CD8-positive, alpha-beta memory T cell (primary cell): ENCODE measurements at places on chromosomes 1 and 21.

DNA sequence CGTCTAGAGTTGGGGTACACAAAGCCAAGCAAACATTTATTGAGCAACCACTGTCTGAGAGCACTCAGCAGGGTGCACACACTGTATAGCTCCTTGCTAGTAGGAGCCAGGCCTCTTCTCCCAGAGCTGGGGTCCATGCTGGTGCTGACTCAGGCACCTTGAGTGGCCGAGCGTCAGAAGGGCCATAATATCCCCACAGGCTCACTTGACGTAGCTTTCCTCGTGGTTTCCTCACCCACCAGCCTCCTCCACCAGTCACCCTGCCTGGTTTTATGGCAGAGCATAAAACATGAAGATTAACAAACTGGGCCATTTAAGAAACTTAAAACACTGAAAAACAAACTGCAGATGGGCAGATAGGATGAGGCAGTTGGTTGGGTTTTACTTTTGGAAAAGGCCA lies 361.5 kb downstream of the HHAT start:
- DNase-seq = no peak

GRCh38 chr1:244350027-244350426 lies 101.7 kb downstream of the ADSS2 start:
- DNase-seq = no peak

DNA sequence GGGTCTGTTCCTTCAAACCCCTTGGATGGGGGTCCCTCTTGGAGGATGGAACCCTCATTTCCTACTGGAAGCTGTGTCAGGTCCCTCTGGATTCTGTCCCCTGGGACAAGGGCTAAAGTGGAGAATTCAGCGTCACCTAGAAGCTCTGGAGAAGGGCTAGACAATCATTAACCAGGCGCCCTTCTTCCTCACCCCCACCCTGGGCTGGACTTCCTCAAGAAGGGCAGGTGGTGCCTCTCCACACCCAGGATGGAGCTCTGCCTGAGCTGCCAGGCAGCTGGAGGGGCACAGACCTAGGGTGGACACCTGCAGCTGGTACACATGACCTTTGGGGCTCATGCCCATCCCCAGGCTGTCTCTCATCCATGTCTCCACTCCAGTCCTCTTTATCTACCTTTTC lies 3.6 kb downstream of the CELF3 start:
- no peak for DNase-seq

- peak; percentile 45 for DNase-seq
Measured at GRCh38 chr1:3746389-3746829, 5.8 kb upstream of the CCDC27 start.

DNA sequence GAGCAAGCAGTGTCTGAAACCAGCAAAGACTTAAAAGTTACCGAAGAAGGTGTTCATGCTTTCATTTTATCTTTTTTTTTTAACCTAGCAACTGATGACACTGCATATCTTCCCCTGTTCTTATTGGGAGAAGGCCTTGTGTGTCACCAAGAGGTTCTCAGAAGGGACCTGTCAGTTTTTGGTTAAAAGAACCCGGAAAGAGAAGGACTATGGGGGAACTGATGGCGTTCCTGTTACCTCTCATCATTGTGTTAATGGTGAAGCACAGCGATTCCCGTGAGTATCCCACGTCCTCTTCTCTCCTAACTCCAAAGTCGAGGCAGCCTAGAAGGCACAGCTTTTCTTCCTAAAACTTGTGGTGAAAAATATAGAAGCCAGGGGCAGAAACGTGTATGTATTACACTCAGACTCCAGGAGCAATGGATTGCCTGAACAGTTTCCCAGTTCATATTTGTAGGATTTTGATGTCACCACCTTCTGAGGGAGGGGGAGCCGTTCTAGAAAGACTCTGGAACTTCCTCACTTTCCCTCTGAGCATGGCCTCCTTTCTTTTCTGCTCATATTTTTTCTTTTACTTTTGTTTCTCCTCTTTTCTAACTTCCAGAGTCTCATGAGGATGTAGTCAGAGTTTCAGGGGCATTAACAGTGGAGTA lies at the start of gene MR1:
Gene MR1 (plus strand): TSS at position 185 of the 653 bp plus-strand sequence. CDS start 25 bp downstream, at position 210.
- peak; percentile 66 for DNase-seq

GRCh38 chr1:116759636-116760035 lies 5.4 kb downstream of the CD2 start:
- no peak for DNase-seq

DNA sequence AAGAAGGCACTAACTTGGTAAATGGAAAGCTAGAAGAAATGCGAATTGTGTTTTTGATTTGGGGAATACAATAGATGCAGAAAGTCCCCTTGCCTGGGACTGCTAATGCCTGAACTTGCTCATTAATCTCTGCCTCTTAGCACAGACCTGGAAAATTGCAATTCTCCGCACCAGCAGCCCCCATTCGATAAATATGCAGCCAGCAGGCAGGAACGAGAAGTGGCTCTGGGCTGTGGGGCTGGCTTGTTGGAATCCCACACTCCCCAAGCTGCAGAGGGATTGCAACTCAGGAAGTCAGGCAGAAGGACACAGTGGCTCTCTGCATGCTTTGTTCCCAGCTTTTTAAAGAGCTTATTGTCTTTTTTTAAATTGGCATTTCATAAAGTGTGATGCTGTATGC lies 51.3 kb downstream of the PCP4 start:
- DNase-seq = no peak

DNA sequence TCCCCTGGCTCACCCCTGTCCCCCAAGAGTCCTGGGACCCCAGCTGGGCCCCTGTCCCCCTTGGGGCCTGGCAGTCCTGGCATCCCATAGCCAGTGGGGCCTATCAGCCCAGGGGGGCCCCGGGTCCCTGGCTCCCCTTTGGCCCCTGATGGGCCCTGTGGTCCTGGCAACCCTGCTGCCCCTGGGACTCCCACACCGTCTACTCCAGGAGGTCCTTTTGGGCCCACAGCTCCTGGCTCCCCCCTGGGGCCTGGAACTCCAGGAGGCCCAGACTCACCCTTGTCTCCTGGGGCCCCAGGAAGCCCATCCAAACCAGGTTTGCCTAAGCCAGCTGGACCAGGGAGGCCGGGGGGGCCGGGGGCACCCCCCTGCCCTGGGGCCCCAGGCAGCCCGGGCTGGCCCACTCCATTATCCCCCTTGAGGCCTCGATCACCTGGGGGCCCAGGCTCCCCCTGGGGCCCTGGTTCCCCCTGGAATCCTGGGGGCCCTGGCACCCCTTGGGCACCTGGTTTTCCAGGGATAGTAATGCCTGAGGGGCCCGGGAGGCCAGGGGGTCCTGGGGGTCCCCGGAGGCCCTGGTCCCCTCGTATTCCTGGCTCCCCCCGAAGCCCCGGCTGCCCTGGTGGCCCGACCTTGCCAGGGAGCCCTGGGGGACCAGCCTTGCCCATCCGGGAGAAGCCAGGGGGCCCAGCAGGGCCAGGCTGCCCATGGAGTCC lies 10.1 kb downstream of the ADPRS start:
- no peak for DNase-seq

GRCh38 chr1:91523482-91523881 lies 22.8 kb downstream of the CDC7 start:
- DNase-seq = no peak

GRCh38 chr1:38559446-38560165 lies 300.0 kb downstream of the RRAGC start:
- peak; percentile 91 for DNase-seq

GRCh38 chr21:26918323-26919079 lies 48.4 kb downstream of the ADAMTS5 start:
- DNase-seq = no peak

- no peak for DNase-seq
Measured at GRCh38 chr1:85351202-85351828, 74.9 kb upstream of the BCL10 start.

GRCh38 chr1:228073061-228073856 lies 9.2 kb upstream of the ARF1 start:
- DNase-seq = no peak

DNA sequence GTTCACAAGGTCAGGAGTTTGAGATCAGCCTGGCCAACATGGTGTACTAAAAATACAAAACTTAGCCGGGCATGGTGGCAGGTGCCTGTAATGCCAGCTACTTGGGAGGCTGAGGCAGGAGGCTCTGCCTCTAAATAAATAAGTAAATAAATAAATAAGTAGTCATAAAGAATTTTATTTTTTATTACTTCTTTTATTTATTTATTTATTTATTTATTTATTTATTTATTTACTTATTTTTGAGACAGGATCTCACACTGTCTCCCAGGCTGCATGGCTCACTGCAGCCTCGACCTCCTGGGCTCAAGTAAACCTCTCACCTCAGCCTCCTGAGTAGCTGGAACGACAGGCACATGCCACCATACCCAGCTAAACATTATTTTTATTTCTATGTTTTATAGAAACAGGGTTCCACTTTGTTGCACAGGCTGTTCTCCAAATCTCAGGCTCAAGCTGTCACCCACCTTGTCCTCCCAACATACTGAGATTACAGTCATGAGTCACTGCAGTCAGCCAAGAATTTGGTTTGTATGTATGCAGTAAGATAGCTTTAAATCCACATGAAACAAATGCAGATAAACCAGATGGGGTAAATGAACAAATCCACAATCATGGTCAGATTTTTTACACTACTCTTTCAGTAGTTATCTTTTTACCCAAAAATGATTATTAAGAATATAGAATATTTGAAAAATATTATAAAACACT lies 523.3 kb upstream of the RGS18 start:
- no peak for DNase-seq

DNA sequence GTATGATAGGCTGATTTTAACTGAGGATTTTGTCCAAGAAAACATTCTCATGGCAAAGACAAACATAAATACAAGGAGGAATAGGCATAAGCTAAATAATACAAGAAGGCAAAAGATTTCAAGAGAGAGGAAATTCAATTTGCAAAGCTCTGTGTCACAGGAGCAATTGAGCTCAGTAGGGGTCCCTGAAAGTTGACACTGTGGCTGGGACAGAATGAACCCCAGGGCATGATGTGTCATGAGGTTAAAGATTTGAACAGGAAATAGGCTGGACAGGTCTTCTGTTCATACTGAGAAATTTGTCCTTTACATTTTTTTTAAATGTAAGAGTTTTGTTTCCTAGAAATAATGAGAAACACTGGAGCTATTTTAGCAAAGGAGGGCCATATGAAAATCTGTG lies 555.4 kb upstream of the NEGR1 start:
- no peak for DNase-seq

- no peak for DNase-seq
Measured at GRCh38 chr1:8474369-8474768, 156.5 kb downstream of the SLC45A1 start.

- no peak for DNase-seq
Measured at GRCh38 chr1:220243947-220244346, 28.3 kb downstream of the RAB3GAP2 start.

DNA sequence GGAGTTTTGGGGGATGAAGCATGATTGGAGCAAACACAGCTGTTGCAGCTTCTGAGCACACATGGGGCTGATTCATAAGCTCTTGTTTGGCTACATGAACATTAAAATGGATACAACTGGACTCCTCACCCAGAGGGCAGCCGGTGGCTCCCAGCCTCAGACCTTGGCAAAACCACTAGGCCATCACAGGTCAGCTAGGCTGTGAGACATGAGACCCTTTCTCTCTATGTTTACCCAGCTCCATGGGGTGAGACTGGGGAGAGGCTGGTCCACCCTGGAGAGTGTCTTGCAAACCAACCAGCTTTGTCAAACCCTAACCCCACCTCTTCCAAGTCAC lies 388.7 kb downstream of the PTPRU start:
- no peak for DNase-seq

GRCh38 chr1:1290238-1290731 lies 10.0 kb downstream of the SCNN1D start:
- peak; percentile 66 for DNase-seq
